ENCODE measurements at places on chromosomes 7 and 10.
A peak's percentile ranks its signal among the peaks of the same experiment; 100 is the strongest.

GRCh38 chr10:49109669-49110340 is 5.5 kb downstream of the VSTM4 start:
- no peak for DNase-seq

DNA sequence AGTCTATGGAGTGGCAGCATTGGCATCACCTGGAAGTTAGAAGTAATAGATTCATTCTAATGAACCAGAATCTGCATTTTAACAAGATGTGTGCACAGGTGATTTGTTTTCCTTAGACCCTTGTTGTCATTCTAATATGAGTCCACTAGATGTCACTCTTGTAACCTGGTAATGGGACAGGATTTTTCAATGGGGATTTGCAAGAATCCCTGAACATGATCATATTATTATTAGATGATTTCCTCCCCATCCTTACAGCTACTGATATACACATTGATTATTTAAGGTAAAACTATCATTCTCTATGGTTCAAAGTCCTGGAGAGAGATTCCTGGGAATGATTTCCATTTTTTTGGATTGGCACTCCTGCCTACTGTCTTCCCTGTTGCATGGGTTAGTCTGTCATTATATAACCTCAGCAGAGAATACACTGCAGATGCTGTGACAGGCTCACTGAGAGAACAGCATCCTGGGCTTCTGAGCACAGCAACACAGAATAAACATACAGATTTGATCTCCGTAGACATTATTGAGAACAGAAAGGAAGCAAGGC is 194.9 kb downstream of the SUGCT start:
- DNase-seq = no peak

GRCh38 chr7:132216847-132217525 is 359.3 kb downstream of the PLXNA4 start:
- DNase-seq = no peak

DNA sequence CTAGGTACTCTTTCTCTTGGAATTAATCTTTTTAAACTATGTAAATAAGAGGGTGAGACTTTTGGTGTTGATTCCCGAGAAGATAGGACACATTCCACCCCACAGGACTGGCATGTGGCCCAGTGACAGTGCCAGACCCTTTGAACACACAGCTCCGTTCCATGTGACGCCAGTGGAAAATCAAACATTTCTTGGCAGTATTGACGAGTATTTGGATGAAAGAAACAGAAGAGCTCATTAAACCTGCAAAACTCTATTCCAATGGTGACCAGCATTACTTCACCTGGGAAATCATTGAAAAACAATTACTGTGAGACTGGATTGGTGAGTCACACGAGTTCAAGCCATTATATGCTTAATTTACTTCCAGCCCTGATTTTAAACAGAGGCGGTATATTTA is 25.8 kb downstream of the AKR1E2 start:
- no peak for DNase-seq

DNA sequence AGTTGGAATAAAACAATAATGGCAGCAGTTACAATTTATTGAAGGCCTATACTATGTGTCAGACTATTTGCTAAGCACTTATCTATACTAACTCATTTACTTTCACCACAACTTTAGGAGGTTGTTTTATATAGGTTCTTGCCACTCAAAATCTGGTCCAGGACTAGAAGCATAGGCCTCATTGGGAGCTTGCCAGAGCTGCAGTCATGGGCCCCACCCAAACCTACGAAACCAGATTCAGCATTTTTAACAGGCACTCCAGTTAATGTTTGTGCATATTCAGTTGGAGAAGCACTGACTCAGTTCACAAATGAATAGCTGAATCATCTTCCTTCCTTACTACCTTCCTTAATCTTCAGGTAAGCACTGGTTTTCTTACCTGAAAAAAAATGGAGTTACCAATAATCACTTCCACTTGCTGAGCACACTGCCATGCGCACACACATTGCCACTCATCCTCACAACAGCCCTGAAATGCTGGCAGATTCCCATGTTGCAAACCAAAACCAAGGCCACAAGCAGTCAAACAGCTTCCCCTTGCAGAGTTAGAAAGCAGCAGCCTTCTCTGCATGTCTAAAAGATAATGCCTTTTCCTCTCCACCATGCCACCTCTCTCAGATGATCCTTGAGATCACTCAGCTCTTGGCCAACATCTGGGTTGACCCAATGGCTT is 122.4 kb downstream of the SLC16A9 start:
- DNase-seq = no peak

GRCh38 chr10:43816351-43817321 is 168.0 kb upstream of the ZNF32 start:
- DNase-seq = no peak

- no peak for DNase-seq
Measured at GRCh38 chr10:96366508-96366907, 7.7 kb upstream of the OPALIN start.

GRCh38 chr7:145156834-145157233 is 321.0 kb upstream of the TPK1 start:
- DNase-seq = no peak

- peak; percentile 9 for DNase-seq
Measured at GRCh38 chr10:47029181-47030009, 118.2 kb downstream of the PTPN20 start.

GRCh38 chr7:111077001-111077400 is 13.9 kb upstream of the LRRN3 start:
- DNase-seq = no peak

DNA sequence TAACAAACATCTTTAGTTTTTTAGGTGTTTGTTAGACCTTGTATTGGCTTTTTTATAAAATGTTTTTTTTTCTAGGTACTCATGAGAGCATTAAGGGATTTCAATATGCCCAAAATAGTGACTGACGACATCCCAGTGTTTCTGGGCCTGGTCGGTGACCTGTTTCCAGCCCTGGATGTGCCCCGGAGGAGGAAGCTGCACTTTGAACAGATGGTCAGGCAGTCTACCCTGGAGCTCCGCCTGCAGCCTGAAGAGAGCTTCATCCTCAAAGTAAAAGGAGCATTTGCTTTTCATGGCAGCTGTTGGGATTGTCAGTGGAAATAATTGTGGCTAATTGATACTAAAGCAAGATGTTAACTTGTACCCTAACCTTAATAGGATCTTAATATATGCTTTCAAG is 161.5 kb downstream of the DNAH11 start:
- no peak for DNase-seq

DNA sequence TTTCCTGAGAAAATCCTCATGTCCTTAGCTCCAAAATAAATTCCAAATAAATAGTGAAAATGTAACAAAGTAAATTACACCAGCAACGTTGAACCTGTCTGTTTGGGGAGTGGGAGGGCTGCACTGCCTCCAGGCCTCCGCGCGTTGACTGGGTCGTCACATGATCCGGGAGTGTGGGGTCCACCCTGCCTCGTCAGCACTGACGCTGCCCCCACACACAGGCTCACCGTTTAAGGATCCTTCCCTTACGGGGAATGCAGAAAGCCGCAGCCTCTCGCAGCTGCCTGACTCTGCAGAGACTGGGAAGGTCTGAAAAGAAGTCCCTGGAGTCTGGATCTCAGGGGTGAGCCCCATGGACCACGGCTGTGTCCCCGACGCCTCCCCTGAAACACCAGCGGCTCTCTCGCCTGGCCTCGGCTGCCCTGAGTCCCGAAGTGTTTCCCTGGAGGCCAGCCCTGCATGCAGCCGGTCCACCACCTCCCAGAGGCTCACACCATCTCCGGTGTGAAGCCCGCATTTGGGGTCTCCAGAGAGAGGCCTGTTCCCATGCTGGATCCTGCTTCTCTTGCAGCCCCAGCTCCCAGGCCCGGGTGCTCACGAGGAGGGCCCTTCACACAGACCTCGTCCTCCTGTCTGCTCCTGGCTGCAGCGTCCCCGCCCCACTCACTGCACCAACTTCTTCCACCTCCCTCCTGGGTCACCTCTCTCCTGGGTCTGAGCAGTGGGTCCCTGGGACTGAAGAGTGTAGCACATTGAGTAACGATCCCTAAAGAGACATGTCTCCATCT is 49.5 kb upstream of the ADGRA1 start:
- no peak for DNase-seq

DNA sequence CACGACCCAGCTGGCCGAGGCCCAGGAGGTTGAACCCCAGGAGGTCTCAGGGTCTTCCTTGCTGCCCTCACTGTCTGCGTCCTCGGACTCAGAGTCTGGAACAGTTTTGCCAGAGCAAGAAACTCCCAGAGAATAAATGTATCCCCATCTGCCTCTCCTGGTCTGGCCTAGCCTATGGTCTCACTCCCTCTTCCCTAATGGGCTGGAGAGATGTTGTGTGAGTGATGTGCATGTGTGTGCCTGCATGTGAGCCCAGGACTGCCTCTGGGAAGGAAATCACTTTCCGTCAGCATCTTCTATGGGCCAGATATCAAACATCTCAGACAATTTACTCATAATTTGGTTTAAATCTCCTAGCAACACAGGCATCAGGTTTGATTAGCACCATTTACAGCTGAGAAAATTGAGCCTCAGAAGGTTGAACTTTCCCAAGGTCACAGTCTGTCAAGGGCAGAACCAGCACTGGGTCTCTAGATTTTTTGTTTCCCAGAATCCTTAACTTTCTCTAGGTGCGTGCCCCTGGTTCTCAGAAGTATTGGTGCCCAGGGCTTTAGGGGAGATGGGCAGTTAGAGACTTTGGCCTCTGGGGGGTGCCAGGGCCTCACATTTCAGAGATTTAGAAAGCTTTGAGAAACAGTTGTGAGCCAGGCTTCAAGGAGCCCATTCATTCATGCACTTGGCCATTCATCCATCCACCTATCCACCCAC is 4.9 kb downstream of the TMEM270 start:
- DNase-seq = no peak

DNA sequence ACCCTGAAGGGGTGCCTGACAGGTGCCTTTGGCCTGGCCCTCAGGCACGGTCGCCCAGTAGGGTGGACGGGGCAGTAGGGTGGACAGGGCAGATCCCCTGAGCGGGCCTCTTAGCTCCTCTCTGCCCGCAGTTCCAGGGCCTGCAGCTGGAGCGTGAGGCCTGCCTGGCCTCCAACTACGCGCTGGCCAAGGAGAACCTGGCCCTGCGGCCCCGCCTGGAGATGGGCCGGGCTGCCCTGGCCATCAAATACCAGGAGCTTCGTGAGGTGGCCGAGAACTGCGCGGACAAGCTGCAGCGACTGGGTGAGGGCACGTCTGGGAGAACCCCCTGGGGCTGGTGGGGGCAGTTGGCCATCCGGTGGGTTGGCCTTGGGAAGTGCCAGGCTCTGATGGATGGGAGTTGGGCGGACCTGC is 1.7 kb downstream of the VPS37D start:
- no peak for DNase-seq

- no peak for DNase-seq
Measured at GRCh38 chr7:24119852-24120251, 164.1 kb upstream of the NPY start.

- DNase-seq = no peak
Measured at GRCh38 chr10:124495162-124495561, 33.5 kb downstream of the LHPP start.

DNA sequence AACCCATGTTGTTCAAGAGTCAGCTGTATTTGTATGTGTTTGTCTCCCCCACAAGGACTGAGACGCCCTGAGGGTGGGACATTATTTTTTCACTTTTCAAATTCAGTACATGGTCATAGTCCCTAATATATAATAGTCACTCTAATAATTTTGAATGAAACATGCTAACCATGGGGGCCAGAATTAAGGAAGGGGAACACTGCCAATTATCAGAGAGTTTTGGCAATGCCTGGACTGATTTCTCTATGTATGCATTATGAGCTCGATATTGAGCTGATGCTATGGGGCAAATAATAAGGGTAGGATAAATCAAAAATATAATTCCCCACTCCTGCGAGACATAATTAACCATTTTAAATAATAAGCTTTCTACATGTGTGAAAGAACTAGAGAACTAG is 87.4 kb downstream of the CPED1 start:
- DNase-seq = no peak

- peak; percentile 57 for DNase-seq
Measured at GRCh38 chr10:123583639-123584418, 82.3 kb upstream of the GPR26 start.

GRCh38 chr10:85665078-85665477 is 701.5 kb downstream of the GRID1 start:
- DNase-seq = no peak

DNA sequence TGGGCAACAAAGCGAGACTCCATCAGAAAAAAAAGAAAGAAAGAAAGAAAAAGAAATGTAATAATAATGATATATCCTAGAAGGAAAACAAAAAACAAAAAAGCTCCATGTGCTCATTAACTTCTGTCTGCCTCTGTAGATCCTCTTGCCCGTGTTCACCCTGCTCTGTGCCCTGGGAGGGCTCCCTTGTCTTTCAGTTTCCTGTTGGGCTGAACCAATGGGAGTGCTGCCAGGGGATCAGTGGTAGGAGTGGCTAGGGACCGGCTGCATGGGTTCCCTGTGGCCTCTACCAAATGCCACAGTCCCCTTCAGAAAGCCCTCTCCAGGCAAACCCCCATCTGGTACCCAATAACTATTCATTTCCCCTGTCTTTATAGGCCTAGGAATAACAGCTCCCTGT is 51.8 kb upstream of the PARD3 start:
- DNase-seq = no peak

- no peak for DNase-seq
Measured at GRCh38 chr7:120307991-120308545, 35.1 kb downstream of the KCND2 start.

DNA sequence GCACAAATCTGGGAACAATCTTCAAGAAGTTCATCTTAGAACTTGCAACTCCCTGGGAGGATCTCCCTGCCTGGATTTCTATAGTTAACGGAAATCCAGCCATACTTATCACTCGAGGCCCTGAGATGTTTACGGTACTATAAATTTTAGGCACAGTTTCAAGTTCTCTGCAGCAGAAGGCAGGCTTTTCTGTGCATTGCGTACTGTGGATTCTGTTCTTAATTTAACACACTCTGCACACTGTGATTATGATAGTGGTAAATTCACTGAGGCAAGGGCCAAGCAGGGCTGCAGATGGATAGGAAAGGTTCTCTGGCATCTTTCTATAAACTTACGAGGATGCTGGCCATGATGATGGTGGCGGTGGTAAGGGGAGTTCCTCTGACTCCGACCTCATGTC is 10.6 kb downstream of the INHBA start:
- DNase-seq = no peak

- DNase-seq = no peak
Measured at GRCh38 chr10:81008726-81009125, 471.0 kb downstream of the SH2D4B start.

- DNase-seq = no peak
Measured at GRCh38 chr10:131869344-131869743, 31.5 kb upstream of the PPP2R2D start.

- DNase-seq = no peak
Measured at GRCh38 chr7:39252916-39253315, 275.2 kb downstream of the POU6F2 start.

DNA sequence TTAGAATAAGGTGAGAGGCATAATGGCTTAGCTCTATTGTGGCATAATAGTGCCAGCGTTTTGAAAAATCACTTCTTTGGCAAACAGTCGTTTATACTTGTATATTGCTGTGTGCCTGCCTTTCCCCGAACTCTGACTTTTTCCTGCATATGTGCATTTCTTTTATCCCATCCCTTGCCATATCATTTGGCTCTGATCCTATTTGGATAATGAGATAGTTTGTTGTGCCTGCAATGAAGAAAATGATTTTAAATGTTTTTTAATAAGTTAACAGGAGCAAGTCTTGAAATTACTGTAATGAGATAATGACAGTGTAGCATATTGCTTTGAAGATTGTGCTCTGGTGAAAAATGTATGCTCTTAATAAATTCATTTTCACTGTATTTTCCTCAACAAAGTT is 288.0 kb upstream of the LRGUK start:
- DNase-seq = no peak
